ENCODE measurements at places on chromosomes 6 and 20.

DNA sequence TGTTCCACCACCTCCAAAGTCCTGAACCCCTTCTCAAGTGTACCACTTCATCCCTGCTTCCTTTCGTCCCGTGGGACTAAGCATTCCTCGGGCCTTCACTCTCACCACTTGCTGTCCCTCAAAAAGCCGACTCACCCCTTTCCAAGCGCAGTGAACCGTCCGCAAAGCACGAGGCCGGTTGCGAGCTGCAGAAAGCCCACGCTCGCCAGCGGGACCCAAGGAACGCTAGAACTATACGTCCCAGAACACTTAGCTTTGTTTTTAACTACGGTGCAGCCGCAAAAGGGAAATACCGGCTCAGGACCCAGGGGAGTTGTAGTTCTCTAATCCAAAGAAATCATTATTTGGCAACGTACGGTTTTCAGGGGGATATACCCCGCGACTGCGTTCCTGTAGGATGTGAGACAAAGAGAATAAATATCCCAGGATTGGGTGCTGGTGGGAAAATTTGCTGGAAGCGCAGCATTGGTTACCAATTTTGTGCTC is 416 bp upstream of the POLR1H start:
- DNase-seq, result no peak

- peak; percentile 4 for DNase-seq
These were observed 50.0 kb downstream of the LAMA4 start for GRCh38 chr6:112204350-112204706.

DNA sequence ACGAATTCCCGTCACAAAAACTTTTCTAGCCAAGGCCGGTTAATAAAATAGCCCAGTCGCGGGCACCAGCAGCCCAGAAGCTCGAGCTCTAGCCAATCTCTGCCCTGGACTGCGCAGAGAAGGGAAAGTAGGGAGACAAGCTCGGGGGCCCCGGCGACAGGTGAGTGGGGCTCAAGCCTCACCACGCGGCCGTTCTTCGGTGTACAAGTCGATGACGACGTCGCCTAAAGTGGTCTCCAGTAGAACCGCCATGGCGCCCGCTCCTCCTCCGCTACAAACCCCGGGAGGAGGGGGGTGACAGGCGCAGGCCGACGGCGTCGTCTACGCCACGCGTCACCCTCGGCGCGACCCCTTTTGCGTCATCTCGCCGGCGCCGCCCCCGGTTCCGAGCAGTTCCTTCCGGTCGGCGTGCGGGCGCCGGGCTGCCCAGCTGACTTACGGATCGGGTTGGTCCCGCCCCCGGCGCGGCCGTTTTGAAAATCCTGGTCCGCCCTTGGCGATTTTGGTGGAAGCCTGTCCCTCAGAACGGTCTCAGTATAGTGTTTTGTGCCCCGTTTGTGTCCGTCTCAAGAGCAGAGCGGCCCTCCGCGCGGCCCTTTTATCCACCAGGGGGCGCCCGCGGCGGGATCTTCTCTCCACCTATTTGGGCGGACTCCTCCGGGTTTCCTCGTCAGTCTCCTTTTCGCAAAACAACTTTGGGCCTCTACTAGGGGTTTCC is at the start of gene PPIL4:
Gene PPIL4 (minus strand): TSS at position 290 of the 718 bp plus-strand sequence. CDS start 38 bp downstream, at position 252.
- DNase-seq, result peak; percentile 78

- DNase-seq, result no peak
These were observed 56.4 kb downstream of the REPS1 start for GRCh38 chr6:138931660-138932059.

DNA sequence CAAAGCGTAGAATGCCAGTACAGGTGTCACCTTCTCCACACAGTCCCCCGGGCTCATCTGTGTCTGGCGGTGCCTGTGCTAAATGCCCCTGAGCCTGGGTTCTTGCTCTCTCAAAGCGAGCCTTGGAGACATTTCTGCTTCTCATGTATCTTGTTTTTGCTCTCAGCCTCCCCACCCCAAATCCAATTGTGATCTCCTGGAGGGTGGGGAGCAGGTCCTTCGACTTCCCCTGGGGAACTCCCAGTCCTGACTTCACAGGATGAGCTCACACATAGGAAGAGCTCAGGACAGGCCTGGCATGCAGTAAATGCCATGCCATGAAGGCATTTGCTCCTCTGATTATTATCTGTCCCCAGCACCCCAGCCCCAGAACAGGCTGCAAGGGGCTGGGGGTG is 58.1 kb downstream of the NOL4L start:
- DNase-seq, result no peak

DNA sequence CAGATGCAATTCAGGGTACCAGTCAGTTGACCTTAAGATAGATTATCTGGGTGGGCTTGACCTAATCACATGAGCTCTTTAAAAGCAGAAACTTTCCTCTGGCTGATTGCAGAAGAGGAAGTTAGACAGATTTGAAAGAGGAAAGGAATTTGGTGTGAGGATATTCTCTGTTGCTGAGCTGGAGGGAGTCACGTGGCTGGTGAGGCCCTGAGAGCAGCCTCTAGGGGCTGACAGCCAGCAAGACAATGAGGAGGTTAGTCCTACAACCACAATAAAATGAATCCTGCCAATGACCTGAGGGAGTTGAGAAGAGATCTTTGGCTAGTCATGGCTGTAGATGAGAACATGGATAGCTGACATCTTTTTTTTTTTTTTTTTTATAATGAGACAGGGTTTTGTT is 87.0 kb upstream of the B3GAT2 start:
- DNase-seq, result no peak

DNA sequence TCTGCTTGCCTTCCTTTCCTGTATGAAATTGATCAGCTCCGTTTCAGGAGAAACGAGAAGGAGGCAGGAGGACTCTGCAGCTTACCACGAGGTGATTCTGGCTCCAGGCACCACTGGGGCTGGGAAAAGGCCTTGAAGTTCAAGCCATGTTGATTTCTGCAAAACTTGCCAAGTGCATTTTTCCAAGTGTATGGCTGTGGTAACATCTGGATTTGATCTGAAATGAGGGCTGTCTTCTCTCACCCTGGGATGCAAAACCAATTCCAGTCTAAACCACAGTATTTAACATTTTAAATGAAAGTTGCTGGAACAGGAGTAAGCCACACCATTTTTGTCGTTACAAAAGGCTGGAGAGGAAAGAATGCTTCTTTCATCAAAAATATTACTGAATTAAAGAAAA is 36.1 kb upstream of the FAM210B start:
- no peak for DNase-seq

DNA sequence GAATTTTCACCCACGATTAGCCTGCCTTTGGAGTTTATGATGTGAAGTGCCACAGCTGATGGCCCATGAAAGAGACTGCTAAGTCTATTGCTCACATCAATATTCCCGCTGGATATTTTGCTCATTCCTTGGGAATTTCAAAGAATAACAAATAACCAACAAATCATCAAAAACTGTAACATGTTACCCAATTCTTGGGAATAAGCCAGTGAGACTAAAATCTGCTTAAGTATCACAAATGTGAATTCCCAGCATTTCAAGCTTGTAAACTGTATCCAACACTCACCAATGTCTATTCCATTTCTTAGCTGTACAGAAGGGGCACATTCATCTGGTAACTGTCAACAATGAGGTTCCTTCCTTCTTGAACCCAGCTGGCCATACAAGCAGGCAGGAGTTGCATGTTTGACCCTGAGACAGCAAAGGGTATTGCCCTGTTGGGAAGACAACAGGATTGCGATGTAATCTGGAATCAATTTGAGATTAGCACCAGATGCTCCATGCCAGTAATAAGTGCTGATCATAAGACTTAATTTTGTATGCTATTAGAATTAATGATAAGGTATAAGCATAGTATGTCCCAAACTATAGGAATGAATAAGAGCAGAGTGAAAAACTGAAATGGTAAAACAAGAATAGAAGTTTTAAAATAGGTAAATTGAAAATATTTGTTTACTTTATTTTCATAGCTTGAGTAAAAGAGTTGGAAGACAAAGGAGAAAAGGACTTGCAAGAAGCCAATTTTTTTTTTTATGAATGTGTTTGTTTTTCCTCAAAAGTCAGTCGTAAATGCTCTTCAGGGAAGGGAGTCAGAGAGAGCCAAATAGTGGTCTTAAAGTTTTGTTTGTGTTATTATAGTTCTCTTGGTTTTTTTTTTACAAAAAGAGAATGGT is 58.8 kb downstream of the RSPO3 start:
- DNase-seq, result no peak

DNA sequence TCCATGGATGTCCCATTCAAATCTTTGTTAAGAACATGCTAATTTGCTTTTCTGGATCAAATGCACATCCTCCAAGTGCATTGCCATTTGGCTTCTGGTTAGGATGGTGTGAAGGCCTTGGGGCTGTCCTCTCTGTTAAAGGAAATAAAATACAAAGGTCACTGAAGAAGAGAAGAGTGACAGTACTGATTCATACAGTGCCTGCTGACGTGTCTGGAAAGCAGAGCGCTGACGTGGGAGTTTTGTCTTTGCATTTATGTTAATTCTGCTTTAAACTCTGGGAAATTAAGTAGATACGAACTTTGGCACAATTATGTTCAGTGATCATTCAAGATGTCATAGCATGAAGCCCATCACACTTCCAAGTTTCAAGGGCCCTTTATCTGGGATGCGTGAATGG is 33.2 kb downstream of the SYNDIG1 start:
- DNase-seq, result no peak

GRCh38 chr6:160040527-160041264 is 71.8 kb downstream of the IGF2R start:
- no peak for DNase-seq

DNA sequence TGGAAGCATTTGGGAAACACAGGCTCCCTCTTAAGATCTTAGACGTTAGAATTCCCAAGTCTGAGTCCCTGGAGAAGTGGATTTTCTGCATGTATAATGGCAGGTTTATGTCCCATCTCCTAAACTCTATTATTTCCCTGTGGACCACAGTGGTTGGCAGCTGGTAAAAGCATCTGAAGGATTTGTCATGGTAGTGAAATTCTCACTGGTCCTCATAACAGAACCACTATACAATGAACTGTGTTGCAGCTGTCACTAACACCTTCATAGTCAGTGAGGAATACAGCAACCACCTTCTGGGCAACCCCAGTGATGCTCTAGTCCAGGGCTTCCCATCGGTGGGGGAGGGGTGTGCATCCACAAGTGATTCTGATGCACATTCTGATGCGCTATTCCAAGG is 396.9 kb downstream of the ZFAND3 start:
- no peak for DNase-seq

DNA sequence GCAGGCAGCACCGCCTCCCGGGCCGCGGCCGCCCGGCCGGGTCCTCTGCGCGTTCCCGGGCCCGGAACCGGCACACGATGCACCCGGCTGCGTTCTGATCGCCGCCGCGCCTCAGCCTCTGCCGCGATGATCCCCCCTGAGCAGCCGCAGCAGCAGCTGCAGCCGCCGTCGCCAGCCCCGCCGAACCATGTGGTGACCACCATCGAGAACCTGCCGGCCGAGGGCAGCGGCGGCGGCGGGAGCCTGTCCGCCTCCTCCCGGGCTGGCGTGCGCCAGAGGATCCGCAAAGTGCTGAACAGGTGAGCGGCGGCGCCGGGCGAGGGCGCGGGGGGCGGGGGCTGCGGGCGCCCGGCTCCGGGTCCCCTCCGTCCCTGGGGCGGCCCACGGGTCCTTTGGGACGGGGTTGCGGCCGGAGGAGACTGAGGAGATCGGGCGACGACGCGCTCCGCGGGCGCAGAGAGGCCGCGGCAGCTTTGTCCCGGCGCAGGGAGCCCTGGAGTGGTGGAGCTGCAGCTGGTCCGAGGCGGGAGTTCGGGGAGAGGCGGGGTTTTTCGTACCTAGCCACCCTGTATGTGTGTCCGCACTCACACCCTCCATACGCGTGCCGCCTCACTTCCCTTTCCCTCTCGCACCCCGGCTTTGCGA is 659 bp downstream of the SLC35F1 start:
- no peak for DNase-seq

DNA sequence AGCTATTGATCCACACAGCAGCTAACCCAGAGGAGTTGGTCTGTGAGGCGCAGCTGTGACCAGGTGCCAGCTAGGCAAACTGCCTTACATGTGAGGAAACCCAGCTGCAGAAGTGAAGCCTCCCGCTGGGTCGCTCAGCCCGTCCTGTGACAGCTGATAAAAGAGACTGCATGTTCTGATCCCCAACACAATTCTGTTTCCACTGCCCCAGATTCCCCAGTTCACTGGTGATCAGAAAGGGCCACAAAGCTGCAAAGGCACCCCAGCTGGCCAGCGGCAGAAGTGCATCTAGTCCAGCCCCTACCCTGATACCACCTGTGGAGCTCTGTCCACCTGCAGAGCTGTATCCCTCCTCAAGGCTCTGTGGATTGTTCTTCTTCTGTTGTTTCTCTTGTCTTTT is 64.5 kb downstream of the CTNNBL1 start:
- DNase-seq, result no peak

DNA sequence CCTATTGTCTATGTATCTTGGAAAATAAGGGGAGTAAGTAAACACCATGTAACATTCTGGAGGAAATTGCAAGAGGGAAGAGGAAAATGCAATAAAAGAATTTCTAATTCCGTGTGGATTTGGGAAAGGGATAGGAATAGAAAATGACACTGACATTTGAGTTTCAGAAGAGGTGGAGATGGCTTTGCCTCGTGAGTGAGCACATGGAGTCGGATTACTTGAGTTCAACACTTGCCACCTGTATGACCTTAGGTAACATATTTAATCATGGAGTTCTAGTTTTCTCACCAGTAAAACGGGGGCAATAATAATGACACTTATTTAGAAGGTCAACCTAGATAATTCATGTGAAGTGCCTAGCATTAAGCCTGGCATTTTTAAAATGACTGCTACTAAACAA is 10.8 kb upstream of the PBOV1 start:
- DNase-seq, result no peak

DNA sequence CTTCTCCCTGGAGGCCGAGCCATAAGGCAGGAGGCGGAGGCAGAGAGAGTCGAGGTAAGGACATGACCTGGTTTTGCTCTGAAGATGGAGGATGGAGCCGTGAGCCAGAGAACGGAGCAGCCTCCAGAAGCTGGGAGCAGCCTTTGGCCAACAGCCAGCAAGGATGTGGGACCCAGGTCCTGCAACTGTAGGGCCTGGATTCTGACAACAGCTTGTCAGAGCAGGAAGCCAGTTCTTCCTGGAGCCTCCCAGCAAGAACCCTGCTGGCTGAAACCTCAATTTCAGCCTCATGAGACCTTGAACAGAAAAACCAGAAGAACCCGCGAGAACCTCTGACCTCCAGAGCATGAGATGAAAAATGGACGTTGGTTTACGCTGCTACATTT is 13.4 kb upstream of the MRGBP start:
- DNase-seq, result no peak

DNA sequence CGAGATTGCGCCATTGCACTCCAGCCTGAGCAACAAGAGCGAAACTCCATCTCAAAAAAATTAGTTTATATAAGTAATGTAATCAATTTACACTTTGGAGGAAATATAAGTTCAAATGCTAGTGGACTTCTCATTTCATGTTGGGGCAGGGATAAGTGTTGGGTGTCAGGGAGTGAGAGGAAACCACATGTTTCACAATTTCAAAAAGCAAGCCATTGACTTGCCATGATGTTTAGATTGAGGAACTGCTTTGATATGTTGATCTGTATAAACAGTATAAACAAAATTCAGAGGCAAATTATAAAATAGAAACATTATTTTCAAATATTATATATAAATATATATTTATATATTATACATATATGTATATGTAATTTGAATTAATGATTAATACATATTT is 42.7 kb downstream of the FILIP1 start:
- no peak for DNase-seq

Measured in NCI-H1694 (cell line).